ENCODE measurements at places on chromosomes 11 and 22.

GRCh38 chr22:37926771-37927636, 20.9 kb downstream of the MICALL1 start:
- no peak for DNase-seq

- DNase-seq = peak; percentile 92
Measured at GRCh38 chr11:130916238-130916855, at the start of gene SNX19. Gene SNX19 (minus strand): TSS chr11:130916479. CDS start chr11:130915939, 540 bp downstream.

- no peak for DNase-seq
Measured at GRCh38 chr11:12388939-12389670, 11.7 kb downstream of the PARVA start.

- DNase-seq = peak; percentile 46
Measured at GRCh38 chr22:16917144-16918003, 90.6 kb downstream of the GAB4 start.

- DNase-seq = no peak
Measured at GRCh38 chr22:21876486-21877176, 9.2 kb upstream of the MAPK1 start.

DNA sequence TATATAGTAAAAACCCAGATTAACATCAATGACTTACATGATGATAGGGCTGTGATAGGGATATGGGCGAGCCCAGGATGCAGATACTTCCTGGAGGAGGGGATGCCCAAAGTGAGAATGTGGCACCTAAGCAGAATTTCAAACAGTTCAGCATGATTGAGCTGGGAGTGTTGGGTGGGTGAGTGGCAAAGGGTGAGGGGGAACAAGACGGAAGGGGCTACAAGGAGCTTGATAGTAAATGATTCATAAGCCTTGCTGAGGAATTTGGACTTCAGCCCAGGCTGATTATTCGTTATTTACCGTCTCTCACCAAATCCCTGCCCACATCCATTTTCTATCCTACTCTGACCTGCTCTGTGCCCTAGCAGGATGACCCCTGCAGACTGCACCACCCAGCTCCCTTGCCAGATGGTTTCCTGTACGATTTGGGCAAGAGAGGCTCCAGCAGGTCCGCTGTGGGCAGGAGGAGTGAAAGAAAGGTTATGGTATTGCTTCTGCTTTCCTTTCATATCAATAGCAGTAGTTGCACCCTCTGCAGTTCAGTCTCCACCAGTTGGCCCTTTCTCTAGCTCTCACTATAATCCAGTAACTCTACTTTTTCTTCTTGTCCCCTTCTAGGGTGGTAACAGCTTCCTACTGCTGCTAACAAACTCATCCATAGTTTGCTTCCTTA, 30.3 kb upstream of the SIK2 start:
- DNase-seq = no peak

DNA sequence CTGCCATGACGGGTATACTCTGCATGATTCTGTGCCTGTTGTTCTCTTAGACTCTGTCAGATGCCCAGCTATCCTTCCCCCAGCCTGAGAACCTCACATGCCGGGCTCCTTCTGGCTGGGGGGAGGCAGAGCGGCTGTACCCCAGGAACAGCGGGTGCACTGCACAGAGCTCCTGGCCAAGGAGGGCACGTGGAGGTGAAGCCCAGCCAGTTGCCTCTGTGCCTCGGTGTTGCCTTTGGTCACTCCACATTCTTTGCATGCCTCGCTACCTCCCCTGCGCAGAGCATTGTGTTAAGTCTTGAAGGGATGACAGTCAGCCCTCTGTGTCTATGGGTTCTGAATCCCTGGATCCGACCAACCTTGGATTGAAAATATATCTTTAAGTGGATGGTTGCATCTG, 77.7 kb downstream of the FEZ1 start:
- DNase-seq = no peak

- no peak for DNase-seq
Measured at GRCh38 chr11:18778468-18778867, 13.1 kb downstream of the PTPN5 start.

- no peak for DNase-seq
Measured at GRCh38 chr11:60378354-60378753, at the start of gene MS4A7. Gene MS4A7 (plus strand): TSS chr11:60378532. CDS start chr11:60383142, 4,610 bp downstream.

GRCh38 chr11:110371084-110371483, 58.7 kb upstream of the FDX1 start:
- DNase-seq = no peak

DNA sequence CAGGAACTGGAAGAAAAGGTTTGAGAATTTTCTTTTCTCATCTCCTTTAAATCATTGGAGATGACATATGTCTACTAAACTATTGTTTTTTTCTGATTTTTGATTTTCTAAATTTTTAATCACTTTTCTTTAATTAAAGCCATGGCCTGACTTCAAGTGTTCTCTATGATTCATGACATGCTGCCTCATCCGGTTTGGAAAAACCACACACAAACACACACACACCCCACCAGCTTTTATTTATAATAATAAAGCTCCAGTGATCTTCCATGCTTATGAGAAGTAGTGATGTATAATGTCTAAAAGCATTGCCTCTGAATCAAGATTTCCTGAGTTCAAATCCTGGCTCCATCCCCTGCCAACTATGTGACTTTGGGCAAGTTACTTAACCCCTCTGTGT, 179.2 kb downstream of the SPON1 start:
- no peak for DNase-seq

GRCh38 chr11:69030301-69030700, 17.3 kb upstream of the MRGPRF start:
- no peak for DNase-seq

DNA sequence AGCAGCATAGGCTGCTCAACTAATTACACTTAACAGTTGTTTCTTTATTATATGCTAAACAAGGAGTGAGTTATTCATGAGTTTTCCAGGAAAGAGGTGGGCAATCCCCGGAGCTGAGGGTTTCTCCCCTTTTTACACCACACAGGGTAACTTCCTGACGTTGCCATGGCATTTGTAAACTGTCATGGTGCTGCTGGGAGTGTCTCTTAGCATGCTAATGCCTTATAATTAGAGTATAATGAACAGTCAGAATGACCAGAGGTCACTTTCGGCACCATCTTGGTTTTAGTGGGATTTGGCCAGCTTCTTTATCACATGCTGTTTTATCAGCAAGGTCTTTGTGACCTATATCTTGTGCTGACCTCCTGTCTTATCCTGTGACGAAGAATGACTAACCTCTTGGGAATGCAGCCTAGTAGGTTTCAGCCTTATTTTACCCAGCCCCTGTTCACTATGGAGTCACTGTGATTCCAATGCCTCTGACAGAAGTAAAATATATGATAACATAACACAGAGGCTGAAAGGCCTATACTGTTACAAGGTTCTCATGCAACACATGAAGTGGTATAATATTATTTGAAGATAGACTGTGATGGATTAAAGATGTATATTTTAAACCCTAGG, 41.3 kb upstream of the RDX start:
- peak; percentile 61 for DNase-seq

GRCh38 chr11:4697585-4697984, at the start of gene OR51E2:
Gene OR51E2 (minus strand): TSS chr11:4697853. CDS start chr11:4682711, 15,142 bp downstream.
- DNase-seq = no peak

DNA sequence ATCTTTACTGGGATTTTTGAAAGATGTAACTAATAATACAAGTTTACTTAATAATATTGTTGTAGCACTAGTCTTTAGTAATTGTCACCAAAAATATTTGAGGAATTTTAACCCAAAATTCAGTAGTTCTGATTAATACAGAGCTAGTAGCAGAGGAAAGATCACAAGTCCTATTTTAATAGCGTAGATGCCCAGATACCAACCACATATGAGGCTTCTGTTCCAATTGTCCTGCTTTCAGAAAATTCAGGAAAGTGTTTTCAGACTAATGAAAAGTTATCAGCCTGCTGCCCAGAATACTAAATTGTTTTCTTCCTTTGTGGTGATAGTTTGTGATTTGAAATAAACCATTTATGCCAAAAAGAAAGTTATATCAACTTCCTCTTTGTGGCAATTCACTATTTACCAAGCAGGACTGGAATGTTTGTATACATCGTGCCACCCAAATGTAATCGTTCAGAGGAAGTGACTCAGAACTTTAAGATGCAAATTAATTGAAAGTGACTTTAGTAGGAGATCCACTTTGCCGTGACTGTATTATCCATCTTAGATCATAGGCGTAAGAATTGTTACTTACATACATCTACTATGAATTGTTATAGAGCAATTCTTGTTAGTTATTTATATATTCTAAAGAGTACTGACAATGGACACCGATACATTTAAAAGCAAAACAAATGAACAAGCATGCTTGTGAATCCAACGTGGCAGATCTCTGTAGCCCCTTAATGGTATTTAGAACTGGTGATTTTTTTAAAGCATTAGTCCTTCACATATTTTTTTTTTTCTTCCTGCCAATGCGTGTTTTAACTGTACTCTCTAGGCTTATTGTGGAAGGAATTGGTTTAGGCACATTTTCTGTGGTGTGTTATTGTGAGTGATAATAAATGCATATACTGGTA, 231.0 kb downstream of the DDX10 start:
- DNase-seq = peak; percentile 73

GRCh38 chr11:111870522-111870885, 877 bp downstream of the ALG9 start:
- no peak for DNase-seq

All from LoVo (cell line).